ENCODE measurements at places on chromosomes 7 and 10.

DNA sequence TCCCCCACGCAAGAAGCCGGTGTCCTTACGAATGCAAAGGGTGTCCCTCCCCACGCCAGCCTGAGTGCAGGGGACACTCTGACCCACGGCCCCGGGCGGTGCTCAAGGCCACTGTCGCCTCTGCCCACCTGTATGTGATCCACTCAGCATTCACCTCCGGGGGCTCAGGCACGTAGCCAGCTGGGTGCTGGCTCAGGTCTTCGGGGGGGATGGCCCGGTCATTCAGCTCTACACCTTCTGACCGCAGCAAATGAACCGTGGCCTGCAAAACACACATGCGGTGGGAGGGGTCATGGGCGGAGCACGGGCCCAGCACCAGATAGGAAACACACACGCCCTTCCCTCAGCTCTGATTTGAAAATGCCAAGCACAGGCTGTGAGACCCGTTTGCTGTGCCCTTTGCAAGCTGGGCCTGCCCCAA lies 25.9 kb downstream of the CFAP46 start:
- no peak for DNase-seq

- no peak for DNase-seq
Measured at GRCh38 chr7:116673457-116673865, 1.5 kb downstream of the MET start.

GRCh38 chr7:5681423-5681822 lies 100.0 kb downstream of the RNF216 start:
- no peak for DNase-seq

DNA sequence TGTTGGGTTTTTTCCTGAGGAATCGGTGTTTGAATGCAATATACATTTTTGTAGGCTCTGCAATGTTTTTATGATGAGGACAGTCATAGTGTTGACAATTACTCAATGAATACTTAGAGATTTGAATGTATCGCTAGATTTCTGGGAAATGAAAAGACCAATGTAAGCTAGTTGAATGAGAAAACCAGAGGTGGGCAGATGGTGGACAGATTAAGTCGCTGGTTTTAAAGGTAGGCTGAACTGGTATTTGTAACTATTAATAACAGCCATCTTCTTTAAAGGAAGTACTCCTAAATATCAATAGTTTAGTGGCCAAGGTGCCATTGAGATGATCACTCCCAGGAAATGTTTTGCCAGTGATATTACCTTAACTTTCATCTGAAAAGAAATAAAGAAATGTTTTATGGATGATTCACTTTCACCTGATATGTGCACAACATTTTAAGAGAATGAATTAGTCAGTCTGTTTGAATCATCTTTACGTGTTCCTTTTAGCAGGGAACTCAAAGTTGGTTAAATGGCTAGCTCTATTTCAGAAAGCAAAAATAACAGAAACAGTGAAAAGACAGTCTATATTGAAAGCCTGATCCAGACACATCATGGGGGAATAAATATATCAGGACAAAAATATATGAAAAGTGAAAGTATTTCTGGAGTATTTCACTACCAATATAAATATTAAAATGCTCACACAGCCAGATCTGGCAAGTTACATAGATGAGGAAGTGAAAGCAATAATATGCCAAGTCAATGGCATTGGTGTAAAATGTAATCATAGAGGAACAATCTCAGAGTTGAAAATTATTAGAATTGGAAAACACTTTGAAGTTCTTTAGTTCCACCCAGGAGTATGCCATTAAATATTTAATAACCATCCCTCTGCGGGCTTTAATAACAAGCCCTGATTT lies 20.7 kb downstream of the MET start:
- DNase-seq: no peak

- DNase-seq: no peak
Measured at GRCh38 chr10:51106311-51106945, 32.1 kb downstream of the PRKG1 start.

DNA sequence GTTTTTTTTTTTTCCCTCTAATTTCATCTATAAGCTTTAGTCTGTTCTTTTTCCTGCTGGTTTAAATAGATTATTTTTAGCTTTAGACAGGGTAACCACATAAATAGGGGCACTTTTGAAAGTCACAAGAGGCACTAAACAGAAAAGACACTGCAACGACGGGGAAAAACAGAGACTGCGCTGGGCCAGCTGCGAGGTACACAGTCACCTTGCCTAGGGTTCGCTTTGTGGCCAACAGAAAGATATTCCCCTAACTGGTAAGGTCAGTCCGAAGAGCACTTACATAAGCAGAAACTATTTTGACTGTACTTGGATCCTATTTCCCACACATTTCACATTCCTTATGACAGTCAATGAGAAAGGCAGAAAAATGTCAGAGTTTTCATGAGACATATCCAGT lies 175.6 kb upstream of the PHF14 start:
- DNase-seq: no peak

DNA sequence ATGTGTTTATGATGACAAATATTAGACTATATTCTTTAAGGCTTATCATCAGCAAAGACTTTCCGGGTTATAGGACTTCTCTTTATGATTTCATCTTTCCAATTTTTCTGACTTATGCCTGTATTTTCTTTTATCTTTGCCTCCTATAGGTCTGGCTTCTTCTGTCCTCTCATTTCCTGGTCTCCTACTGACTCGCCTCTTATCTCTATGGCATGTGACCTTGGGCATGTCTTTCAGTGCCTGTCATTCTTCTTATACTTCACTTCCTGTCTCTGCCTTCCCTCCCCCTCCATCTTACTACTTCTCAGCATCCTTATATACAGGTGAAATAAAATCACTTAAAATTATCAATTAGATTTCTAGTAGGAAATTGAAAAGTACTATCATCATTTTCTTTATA lies 42.2 kb downstream of the PCDH15 start:
- no peak for DNase-seq

- no peak for DNase-seq
Measured at GRCh38 chr7:48971173-48971572, 46.8 kb downstream of the CDC14C start.

DNA sequence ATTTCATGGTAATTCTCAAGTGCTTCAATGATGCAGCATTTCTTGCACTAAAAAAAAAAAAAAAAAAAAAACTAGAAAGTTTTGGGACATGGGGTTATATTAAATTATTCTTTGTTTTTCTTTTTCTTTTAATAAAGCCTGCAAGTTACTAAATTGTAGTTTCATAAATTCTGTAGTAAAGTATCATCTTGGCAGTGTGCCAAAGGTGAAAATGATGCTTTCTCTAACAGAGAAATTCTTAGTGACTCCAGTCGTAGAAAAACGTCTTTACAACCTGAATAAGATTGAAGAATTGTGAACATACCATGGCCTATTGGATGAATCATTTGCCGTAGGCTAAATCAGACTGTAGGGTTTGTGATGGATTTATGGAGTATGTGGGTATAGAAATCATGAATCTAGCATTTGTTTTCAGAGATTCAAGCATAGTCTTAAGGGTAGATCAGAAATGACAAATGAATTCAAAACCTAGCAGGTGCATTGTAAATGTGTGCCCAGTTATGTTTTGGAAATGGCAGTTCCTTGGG lies 27.1 kb downstream of the RBM17 start:
- no peak for DNase-seq

DNA sequence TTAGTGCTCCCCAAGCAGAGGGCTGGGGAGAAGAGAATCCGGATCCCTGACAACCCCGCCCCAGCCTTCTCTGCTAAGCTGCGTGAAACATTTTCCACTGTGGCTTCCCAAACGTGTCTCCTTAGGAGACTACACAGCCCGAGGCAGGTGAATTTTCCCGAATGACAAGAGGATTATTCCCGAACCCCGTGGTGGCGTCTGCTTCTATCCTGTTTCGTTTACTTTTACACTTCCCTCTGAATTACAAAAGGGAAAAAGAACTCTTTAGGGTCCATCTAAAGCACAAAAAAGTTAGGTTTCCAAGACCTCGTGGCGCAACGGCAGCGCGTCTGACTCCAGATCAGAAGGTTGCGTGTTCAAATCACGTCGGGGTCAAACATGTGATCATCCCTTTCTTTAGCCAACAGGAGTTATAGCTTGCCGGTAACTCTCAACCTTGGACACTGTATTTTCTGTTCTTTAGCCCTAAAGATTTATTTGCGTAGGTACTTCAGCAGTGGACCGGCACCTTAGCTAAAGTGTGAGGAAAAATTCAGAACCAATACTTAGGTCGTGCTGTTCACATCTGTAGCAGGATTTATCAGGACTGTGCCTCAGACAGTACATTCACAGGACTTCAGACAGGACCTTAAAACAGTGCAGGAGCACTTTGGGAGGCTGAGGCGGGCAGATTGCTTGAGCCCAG lies 3.2 kb upstream of the ZNF789 start:
- DNase-seq: no peak

- no peak for DNase-seq
Measured at GRCh38 chr7:109256762-109257560, 687.3 kb downstream of the DNAJB9 start.

DNA sequence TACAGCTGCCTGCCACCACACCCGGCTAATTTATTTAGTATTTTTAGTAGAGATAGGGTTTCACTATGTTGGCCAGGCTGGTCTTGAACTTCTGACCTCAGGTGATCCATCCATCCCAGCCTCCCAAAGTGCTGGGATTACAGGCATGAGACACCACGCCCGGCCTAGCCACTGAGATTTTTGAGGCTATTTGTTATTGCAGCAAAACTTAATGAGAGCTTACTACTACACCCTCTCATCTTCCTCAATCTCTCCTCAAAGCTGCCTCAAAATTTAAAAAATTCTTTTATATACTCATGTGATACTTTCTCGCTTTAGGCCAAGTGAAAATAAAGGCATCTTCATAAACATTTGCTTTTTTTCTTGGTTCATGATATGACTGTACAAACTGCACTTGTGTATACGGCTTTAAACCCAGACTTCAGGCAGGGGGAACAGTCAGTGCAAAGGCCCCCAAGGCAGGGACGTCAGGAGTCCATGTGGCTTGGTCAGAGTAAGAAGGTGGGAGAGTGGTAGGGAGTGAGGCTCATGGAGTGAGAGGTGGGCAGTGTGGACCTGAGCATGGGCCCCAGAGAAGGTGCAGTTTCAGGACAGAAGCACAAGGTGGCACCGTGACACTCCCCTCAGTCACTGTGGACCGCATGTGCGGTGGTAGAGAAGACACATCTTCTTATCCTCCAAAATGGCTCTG lies 55.5 kb downstream of the SYPL1 start:
- peak; percentile 71 for DNase-seq

DNA sequence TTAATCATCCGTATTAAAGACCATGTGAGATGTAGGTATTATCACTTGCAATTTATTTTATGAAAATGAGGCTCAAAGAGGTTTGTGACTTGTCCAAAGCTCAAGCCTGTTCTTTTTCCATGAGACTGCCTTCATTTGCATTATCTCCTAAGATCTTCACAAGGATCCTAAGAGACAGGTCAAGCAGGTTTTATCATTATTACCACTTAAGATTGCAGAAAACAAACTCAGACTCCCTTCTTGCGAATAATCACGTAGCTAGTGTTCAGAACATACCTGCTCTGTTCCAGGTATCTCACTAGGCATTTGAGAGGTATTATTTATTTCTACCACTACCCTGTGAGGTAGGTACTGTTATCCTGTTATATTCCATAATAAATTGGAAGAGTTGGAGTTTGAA lies 64.8 kb downstream of the ZNRF2 start:
- DNase-seq: no peak

- no peak for DNase-seq
Measured at GRCh38 chr10:77319557-77319956, 318.1 kb downstream of the KCNMA1 start.

Data from stimulated activated CD4-positive, alpha-beta T cell treated with anti-CD3 and anti-CD28 coated beads, Interleukin-2, amount 100 ng/mL, for 24 hours (primary cell).